EL (cell line): ENCODE measurements at places on chromosomes 1 and 21.

- DNase-seq, result no peak
These were observed 81.9 kb upstream of the RGS2 start for GRCh38 chr1:192726820-192727504.

DNA sequence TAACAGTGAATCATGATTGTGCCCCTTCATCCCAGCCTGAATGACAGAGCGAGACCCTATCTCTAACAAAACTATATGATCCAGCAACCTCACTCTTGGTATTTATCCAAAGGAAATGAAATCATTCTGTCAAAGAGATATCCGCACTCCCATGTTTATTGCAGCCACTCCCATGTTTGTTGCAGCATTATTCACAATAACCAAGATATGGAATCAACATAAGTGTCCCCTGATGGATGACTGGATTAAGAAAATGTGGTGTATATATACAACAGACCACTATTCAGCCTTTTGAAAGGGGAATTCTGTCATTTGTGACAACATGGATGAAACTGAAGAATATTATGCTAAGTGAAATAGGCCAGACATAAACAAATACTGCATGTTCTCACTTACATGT is 44.4 kb downstream of the TRMT1L start:
- DNase-seq, result no peak

DNA sequence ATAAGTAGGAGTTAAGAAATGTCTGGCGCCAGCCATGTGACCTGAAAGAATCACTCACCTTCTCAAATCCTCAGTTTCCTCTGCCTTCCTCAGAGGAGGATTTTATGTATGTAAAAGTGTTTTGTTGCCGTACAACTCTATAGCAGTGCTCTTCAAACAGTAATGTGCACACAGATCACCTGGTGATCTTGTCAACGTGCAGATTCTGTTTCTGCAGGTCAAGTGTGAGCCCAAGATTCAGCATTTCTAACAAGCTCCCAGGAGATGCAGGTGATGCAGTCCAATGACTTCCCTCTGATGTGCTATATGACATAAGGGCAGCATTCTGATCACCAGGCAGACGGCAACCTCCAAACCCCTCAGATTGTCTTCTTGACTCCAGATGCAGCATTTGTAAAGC is 83.7 kb downstream of the CDC7 start:
- no peak for DNase-seq

- no peak for DNase-seq
These were observed 28.2 kb upstream of the FAM131C start for GRCh38 chr1:16101623-16102022.

DNA sequence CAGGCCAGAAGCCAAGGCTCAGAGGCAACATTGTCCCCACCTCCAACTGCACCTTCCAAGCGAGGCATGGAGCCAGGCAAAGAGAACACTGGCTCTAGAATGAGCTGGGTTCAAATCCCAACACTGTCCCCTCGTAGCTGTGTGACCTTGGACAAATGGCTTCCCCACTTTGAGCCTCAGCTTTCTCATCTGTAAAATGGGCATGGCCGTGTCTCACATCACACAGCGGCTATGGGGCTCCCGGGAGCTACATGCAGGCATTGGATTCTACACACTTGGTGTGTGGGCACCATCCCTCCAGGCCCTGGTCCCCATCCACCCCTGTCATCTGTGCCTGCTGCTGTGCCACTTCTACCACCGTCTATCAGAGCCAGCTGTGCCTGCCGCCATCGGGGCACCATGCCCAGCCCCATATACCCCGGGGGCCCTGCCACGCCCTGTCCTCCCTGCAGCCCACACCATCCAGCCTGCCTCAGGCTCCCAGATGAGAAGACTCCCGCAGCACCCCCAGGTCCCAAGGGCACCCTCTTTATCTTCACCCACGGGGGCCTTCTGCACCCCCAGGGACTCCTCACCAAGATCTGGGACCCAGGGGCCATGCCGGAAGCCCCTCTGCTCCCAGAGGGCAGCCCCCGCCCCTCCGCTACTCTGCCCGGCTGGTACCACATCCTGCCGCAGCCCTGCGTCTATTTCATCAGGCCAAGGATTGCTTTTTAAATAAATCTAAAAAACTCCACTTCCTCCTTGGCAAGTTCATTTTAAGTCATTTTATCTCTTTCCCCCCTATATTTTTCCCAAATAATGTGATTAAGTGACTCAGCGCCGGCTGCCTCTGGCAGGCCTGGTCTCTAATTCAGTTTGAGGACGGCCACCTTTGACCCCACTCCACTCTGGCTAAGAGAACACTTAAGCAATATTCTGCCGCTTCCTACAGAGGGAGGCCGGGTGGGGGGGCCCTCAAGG is 107.8 kb upstream of the TARDBP start:
- no peak for DNase-seq

DNA sequence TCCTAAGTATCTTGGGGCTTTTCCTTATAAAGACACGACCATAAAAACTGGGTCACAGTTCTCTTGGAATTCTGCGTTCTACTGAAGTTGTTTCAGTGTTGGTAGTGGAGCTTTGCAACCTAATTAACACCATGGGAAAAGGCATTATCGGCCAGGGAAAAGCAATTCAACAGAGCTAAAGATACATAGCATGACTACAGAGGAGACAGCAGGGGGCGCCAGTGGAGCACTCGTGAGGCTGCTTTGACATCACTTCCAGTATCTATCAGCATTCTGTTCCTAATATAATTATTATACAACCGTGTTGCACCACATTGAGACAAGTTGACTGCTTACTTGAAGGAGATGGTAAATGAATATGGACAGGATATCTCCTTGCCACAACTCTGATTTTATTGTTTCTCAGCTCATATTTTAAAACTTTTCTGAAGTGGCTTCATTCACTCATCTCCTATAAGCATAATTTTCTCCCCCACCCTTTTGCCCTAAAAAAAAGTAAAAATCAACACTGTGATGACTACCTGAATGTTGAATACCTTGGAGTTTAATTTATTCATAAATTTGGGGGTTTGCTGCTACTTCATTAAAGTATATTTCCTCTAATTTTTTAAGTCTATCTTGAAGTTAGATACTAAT is 39.4 kb downstream of the ZP4 start:
- peak; percentile 56 for DNase-seq

GRCh38 chr21:26055010-26055409 is 115.6 kb downstream of the APP start:
- DNase-seq, result no peak

GRCh38 chr21:26844258-26845065 is 747 bp downstream of the ADAMTS1 start:
- DNase-seq, result peak; percentile 49

GRCh38 chr1:209386156-209386555 is 197.4 kb upstream of the CAMK1G start:
- DNase-seq, result no peak

- DNase-seq, result no peak
These were observed 6.3 kb downstream of the CRCT1 start for GRCh38 chr1:152520561-152521090.

DNA sequence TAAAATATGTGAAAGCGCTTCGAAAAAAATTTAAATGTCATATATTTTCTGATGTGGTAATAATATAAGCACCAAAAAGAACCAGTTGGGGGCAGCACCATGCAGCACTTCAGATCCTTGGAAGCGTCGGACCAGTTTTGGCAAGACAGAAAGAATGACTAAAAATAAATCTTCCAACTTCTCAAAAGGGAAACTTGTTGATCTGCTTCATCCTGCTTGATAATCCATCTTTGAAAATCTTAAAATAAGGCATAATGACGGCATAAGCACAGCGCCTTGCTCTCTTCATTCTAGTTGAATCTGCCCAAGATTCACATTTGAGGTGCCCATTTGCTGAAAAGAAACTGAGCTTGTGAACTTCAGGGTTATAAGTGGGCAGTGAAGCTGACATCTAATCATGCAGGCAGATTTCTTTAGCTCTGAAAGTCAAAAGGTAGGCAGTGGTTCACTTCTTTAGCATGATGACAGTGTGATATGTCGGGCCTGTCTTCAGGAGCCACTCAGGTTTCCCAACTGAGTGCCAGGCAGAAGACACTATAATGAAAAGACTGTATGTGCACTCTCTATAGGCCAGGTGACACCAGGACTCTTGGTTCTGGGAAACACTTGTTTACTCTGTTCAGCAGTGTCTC is 19.8 kb upstream of the MUTYH start:
- DNase-seq, result peak; percentile 62

GRCh38 chr1:186473047-186473446 is 12.1 kb upstream of the PDC start:
- DNase-seq, result no peak

GRCh38 chr1:11158720-11159321 is 30.3 kb upstream of the ANGPTL7 start:
- DNase-seq, result peak; percentile 94

- peak; percentile 83 for DNase-seq
These were observed 247.7 kb upstream of the PTBP2 start for GRCh38 chr1:96473791-96474434.

- DNase-seq, result no peak
These were observed 93.8 kb downstream of the PLPPR5 start for GRCh38 chr1:98910827-98911226.

DNA sequence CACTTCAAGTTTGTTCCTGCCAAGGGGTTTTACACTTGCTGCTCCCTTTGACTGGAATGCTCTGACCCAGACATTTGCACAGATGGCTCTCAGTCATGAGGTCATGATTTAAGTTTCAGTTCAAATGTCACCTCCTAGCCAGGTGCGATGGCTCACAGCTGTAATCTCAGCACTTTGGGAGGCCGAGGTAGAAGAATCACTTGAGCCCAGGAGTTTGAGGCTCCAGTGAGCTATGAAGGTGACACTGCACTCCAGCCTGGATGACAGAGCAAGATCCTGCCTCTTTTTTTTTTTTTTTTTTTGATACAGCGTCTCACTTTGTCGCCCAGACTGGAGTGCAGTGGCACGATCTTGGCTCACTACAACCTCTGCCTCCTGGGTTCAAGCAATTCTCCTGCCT is 4.5 kb upstream of the ZMYM4 start:
- DNase-seq, result no peak

DNA sequence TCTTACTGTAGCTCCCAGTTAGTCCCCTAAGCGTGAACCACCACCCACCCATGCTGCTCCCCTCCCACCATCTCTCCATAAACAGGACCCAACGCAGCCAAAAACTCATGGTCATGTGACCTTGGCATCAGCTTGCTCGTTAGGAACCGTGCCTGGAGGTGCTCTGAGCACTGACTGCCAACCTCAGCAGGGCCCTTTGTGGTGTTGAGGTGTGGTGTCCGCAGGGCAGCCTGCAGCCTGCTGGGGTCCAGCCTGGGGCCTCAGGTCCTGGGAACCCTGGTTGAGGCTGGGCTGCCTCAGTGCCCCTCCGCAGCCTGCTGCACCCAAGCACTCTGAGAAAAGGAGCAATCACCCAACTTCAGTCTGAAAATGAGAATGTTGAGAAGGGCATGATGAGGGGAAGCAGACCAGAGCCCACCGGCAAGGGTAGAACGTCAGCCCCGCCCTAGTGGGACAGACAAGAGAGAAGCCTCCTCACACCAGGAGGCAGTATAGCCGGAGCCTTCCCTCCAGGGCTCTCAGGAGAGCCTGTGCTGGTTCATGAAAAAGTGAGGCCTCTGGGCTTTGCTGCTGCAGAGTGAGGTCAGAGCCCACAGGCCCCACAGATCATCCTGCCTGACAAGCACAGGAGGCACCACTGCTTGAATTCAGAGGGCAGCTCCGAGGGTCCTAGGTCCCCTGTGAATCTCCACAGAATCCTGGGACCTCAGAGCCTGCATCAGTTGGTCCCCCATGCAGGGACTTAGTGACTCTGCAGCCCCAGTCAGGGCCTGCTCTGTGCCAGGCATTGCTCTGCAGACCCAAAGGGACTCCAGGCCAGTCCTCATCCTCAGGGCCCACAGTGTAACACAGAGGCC is 4.9 kb upstream of the COL6A2 start:
- peak; percentile 15 for DNase-seq

DNA sequence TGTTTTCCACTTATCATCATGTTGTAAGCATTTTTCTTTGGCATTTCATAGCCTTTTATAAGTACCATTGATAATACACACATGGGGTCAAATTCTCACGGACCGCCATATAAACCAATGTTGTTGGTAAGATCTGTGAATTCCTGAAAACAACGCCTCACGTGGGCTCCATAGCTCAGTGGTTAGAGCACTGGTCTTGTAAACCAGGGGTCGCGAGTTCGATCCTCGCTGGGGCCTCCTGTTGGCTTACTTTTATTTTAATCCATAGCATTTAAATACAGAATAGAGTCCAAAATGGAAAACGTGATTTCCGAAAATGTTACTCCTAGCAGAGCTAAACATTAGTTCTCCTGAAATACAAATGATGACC is 83.1 kb downstream of the HHIPL2 start:
- peak; percentile 76 for DNase-seq

DNA sequence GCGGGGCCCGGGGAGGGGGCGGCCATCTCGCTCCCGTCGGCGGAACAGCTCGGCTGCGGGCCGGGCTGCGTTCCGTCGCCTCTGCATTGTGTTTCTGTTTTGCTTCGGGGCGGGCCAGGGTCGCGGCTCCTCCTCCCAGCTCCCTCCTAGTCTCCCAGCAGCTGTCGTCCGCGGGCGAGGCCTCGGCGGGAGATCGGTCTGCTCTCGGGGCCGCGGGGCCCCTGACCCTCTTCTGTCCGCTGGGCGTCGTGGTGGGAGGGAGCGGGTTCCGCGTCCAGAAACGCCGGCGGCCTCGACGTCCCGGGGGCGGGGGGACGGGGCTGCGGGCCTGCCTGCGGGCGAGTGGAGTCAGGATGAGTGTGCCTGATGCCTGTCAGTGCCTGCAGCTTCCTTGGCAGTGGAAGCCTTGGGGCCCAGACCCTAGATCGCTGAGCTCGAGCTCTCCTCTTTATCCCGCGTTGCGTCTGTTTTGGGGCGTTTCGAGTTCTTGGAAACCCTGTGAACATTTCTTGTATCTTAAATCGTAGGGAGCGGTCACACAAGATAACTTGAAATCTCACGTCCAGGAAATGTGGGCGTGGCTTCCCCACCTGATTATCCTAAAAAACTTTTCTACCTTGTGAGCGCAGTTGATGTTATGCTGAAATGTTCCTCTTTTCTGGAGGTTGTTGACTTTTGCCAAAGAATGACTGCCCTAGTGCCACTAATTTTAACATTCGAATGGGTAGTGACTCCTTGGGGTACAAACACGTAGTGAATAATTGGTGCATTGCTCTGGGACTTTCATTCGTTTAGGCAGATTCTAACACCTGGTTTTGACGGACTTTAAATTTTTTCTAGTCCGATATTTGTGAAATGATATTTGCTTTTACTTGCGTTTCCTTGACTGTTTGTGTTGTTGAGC is 676 bp downstream of the MORC3 start:
- peak; percentile 86 for DNase-seq

- peak; percentile 3 for DNase-seq
These were observed 1.1 kb downstream of the HUNK start for GRCh38 chr21:31873696-31874599.

- DNase-seq, result no peak
These were observed 404.4 kb downstream of the USP25 start for GRCh38 chr21:16134134-16134533.

DNA sequence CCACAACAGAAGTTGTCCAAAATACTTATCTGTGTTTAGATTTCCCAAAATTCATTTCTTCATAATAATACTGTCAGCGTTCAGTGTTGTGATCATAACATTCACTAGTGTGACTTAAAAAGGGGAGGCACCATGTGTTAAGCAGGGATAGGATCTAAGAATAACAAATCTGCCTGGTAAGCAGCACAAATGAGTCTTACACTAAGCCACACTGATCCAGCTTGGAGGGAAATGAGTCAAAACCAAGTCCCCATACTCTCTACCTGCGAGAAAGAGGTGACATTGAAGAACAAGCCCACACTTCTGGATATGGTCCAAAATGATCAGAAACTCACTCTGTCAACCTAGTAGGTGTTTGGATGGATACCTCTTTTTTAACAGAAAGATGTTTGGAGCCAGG is 145.5 kb downstream of the CRB1 start:
- DNase-seq, result no peak
